Hematopoietic multipotent progenitor cell treated with erythropoietin and hydrocortisone succinate and interleukin-3 and kit ligand, for 15 days (in vitro differentiated cells): ENCODE measurements at places on chromosomes 5 and 9.

GRCh38 chr9:7403839-7404487 is 395.6 kb downstream of the DMAC1 start:
- DNase-seq, result no peak

DNA sequence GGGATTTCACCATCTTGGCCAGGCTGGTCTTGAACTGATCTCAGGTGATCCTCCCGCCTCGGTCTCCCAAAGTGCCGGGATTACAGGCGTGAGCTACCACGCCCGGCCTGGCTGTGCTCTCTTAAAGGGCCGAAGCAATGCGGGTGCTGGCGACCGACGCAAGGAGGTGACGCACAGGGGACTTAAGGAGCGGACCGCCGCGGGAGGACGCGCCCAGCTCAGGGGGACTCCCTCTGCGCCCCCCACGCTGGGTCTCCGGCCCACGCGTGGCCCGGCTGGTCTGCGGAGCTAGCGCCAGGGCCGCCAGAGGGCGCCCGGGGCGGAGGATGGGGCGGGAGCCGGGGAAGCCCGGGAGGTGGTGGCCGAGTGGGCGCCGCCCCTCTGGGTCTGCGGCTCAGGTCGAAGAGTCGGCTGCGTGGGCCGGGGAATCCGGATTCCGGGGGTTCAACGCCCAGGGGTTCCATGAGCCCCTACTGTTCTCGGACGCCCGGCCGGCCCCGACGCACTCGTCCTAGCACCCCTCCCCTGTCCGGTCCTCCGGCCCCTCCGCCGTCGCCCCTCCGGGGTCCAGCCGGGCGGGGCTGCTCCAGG is 502 bp upstream of the CERCAM start:
- DNase-seq, result peak; percentile 48

DNA sequence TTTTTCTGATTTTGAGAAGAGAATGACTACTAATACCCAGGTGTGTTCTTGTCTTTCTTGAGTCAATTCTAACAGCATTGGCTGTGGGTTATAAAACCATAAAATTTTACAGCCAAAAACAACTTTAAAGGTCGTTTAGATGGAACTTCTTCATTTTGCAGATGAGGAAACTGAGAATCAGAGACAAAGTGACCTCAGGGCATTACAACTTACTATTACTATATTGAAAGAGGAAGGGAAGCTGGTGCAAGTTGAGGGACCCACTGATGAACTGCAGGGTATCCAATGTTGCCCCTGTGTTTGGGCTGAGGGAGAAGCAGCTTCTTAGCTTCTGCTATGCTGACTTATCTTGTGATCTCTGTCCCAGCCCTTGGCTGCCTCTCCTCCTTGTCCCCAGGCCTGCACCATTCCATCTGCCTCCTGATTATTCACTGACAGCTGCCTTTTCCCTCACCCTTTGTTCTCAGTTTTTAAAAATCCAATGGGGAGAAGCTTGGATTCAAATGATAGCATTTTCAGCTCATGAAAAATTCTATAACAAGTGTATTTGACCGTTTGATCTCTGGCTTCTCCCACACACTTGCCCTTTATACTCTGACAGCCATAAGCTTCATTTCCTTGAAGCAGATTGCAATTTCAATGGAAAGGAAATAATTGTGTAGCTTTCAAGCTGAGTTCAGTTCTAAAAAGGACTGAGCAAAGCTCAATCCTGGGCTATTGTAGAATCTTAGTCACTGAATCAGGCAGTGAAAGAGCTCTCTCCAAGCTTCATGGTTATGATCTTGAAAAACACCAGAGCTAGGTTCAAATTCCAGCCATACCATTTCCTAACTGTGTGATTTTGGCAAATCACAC is 68.5 kb downstream of the TMC1 start:
- DNase-seq, result no peak

DNA sequence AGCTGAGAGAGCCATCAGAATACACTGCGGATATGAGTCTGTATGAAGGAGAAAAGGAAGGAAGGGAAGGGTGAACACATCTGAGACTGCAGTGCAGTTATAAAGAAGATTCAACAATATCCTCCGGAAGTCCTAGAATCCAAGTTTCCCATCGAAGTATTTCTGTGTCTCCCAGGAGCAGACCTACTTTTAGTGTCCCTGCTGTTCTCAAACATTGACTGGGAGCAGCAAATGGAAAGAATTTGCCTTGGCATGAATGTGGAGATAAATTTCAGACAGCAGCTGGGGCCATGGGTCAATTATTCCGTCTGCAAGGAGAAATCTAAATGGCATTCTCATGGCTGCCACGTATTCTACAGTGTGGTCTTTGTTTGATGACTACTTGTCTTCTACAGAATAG is 478.1 kb upstream of the SMC2 start:
- DNase-seq, result no peak

DNA sequence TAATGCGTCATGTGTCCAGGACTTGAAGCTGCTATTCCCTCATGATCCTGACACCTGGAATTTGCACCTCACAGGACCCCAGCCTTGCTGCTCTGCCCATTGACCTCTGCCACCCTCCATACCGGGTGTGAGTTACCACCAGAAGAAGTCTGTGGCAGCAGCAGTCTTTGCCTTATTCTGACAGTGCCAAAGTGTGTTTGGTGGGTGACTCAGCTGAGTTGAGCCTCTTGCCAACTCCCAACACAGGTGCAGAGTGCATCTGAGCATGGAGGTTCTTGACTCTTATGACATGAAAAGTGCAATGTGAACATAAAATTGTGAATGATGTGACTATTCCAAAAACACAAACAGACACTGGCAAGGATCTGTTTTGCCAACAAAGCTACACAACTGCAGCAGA is 1166.5 kb upstream of the CDH18 start:
- DNase-seq, result no peak

- no peak for DNase-seq
These were observed 357.8 kb downstream of the TMEM167A start for GRCh38 chr5:82719368-82719767.

- DNase-seq, result no peak
These were observed 421.3 kb downstream of the BNC2 start for GRCh38 chr9:16449076-16449730.

- DNase-seq, result no peak
These were observed 129.3 kb downstream of the EFNA5 start for GRCh38 chr5:107541400-107541799.

GRCh38 chr5:164672931-164673694 is 1167.7 kb downstream of the MAT2B start:
- DNase-seq, result no peak

DNA sequence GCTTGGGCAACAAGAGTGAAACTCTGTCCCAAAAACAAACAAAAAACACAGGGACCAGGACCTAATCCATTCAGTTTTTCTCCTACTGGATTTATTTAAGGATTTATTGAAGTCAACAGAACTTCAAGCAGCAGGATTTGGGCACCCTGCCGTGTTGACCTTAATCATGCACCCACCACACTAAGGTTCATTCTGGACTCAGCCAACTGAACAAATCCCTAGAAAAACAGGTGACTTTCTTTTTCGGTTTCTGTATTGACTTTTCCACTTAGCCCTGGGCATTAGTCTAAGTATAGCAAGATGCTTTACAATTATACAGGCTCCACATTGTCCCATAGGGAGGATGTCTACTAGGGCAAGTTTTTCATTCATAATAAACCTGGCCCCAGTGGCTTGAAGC is 30.0 kb downstream of the ZNF131 start:
- no peak for DNase-seq

GRCh38 chr9:79489261-79490000 is 82.3 kb upstream of the TLE4 start:
- DNase-seq, result no peak

DNA sequence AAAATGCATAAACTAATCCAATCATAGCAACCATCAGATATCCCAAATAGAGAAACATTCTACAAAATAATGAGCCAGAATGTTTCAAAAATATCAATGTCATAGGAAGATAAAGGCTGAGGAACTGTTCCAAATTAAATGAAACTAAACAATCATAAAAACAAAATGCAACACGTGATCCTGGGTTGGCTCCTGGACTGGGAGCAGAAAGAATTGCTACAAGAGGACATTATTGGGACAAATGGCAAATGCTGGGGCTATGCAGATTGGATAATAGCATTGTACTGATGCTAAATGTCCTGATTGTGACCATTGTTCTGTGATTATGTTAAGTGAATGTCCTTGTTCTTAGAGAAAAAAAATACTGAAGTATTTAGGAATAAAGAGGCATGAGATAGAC is 54.2 kb upstream of the AKNA start:
- no peak for DNase-seq

- no peak for DNase-seq
These were observed 1200.6 kb upstream of the ACO1 start for GRCh38 chr9:31183866-31184265.

DNA sequence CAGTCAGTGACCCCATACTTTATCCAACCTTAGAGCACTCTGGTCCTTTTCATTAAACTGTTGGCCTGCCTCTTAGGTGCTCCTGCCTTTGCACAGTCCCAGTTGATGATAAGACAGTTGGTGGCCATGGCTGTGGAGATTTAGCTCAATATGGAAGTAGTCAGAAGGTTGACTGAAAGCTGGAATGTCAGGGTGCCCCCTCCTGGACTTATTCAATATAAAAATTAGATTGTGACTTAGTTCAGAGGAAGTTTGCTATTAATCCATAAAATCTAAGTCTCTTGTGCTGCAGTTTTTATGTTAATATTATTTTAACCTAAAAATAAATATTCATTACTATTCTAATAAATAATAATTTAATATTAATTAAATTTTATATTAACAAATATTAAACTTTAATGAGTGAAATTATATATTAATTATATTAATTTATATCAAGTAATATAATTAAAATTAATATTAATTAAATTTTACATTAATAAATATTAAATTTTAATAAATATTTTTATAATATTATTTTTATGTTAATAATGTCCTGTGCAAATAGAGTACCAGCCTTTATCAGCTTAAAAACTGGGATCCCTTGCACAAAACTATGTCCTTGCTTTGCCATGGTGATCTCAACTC is 77.7 kb upstream of the ADAMTSL1 start:
- DNase-seq, result no peak

DNA sequence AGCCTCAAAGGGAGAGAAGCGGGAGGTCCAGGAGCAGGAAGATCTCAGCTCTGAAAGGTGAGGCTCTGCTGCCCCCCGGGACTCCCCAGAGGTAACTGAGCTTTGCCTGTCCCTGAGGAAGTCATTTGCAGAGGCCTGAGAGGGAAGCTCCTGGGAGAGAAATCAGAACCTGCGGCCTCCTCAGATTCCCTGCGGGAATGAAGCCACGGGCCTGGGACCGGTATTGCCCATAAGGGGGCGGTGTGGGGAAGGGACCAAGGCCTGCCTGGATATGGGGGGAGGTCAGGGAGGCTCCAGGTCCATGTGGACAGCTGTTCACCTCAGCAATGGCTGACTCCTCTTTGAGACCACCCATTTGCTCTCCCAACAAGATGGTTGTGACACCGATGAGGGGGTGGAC is 1.3 kb downstream of the SPATA31E1 start:
- no peak for DNase-seq

- DNase-seq, result peak; percentile 59
These were observed 134.8 kb downstream of the KCNIP1 start for GRCh38 chr5:170638454-170639220.

GRCh38 chr9:114061830-114062474 is 16.1 kb downstream of the AMBP start:
- no peak for DNase-seq

DNA sequence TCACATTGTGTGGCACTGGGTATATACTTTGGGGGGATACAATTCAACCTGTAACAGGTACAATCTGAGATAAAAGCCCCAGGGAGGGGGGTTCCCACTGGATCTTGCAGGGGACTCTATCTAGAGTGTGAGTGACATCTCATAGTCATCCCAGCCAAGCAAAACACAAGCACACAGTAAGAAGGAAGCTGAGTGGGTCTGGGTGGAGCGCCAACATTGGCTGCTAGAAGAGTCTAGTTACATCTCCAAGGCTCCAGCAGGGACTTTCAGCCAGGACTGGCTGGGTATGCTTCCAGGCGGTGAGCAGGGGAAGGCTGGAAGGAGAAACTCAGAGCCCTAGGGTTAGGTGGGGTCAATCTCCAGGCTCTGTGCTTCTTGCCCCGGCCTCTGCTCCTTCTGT is 53.0 kb downstream of the IL31RA start:
- no peak for DNase-seq

DNA sequence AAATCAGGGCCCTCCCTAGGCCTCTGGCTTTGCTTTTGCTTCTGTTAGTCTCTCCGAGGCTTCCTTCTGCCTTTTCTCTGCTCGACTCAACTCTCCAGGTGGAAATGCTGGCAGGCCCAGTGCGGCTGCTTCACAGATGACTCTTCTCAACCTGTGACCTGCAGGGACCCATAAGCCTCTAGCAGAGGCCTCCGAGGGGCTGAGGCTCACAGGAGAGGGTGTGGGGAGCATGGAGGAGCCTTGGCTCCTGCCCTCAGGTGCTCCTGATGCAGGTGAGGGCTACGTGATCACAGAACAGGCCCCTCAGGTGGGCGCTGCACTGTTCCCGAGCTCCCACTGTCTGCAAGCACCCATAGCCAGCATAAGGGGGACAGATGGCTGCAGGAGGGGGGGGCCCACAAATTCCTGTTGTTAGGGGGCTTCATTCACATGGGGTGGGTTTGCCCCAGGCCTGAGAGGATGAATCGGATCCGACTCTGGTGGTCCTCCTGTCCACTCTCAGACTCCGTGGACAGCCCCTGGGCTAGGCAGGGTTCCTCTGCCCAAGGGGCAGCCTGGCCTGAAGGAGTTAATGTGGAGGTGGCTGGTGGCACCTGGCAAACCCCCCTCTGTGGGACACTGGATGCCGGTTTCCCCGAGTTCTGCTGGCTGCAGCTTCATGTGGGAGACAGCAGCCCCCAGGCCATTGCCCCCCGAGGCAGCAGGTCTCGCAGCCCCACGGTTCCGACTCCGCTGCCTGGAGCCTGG is 10.9 kb upstream of the FCN2 start:
- no peak for DNase-seq

DNA sequence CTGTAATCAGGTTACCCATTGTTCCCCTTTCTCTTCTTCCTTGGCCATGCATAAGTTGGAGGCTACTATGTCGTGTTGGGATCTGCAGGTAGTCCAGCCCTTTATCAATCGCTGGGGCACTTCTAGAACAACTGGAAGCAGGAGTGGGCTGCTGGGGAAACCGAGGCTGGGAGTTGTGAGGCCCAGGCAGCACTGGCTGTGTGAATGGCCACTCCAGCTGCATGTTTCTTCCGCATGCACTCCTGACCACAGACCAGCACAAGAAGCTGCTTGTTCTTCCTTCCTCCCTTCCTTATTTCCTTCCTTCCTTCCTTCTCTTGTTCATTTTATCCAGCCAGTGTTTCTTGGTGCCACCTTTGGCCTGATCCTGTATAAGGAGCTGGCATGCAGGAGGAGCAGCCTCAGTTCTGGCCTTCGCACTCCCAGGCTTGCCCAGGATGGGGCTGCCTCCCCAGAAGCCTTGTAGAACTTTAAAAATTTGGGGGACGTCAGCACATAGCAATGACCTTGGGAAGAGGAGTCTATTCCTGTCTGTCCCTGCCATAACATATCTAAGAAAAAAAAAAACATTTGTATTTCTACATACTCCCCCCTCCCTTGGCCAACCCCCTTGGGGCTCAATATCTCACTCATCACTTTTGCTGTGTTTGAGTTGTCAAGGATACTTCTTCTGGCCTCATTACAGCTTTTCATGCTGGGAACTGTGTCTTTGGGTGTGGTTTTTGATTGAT is 20.8 kb upstream of the CXCL14 start:
- DNase-seq, result no peak

- no peak for DNase-seq
These were observed 15.4 kb downstream of the CCDC69 start for GRCh38 chr5:151208481-151208914.

GRCh38 chr9:94603259-94604160 is 9.9 kb upstream of the FBP2 start:
- DNase-seq, result peak; percentile 44
